HCT116 (cell line): ENCODE measurements at places on chromosomes 1 and 21.

DNA sequence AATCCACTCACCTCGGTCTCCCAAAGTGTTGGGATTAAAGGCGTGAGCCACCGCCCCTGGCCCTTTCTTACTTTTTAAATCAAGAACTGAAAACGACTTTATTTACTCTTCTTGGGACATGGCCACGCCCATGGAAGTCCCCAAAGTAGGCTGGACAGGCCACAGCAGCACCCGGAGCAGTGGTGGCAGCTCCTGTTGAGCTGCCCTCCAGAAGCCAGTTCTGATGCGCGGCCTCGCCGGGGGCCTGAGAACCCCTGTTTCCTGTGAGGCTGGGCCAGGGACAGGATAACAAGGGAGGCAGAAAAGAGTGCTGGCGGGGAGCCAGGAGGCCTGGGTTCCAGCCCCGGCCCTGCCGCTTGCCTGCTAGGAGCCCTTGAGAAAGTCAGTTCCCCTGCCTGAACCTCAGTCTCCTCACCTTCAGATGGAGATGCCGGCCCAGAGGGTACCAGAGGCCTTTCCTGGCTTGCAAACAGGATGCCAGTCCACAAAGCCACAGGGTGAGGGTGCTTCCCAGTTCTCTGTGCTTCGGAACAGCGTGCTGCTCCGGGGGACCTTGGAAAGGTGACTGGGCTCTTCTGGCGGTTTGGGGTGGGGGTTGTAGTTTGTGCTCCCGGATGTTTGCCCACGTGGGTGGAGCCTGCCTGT is 59.4 kb downstream of the RUNX3 start:
- DNase-seq, result no peak

GRCh38 chr1:107829036-107829770 is 135.8 kb downstream of the VAV3 start:
- no peak for DNase-seq

DNA sequence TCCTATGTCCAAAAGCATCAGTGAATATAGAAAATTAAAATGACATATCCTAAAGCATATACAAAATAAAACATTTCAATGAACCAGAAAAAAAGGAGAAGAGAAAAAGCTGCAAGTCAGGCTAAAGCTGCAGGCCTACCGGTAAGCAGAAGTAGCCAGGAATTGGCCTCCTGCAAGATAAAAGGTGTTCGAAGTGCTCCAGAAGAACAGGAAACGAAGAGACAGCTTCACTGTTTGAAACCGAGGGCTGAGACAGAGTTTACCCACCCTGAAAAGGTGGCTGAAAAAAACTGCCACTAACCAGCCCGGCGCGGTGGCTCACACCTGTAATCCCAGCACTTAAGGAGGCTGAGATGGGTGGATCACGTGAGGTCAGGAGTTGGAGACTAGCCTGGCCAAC is 37.4 kb downstream of the NSL1 start:
- no peak for DNase-seq

GRCh38 chr21:26777166-26777565 is 68.0 kb downstream of the ADAMTS1 start:
- DNase-seq, result no peak

DNA sequence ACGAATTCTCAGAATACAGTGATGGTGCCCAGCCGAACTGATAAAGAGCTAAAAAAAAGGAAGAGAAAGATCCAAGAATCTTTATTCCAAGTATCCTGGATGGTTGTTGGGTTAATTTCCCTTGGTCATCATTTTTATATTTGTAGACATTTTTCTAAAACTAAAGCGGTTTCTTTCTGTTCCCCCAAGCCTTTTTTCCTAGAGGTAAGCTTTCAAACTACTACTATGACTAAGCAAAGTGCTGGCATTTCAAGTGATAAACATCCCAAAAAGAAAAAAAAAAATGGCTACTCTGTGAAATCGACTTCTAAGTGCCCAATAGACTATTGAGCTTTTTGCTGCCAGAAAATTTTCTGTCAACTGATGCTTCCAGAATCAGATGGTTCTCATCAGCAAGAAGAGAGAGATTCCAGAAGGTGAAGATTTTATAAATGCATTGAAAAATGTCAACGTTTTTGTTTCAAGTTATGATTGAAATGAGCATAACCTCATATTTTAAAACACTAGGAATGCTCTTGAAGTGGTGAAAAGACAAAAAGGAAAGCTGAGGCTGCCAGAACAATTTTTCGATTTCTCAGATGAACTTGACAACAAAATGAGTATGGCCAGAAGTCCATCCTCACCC is 96.1 kb upstream of the ZC3H11B start:
- DNase-seq, result no peak

DNA sequence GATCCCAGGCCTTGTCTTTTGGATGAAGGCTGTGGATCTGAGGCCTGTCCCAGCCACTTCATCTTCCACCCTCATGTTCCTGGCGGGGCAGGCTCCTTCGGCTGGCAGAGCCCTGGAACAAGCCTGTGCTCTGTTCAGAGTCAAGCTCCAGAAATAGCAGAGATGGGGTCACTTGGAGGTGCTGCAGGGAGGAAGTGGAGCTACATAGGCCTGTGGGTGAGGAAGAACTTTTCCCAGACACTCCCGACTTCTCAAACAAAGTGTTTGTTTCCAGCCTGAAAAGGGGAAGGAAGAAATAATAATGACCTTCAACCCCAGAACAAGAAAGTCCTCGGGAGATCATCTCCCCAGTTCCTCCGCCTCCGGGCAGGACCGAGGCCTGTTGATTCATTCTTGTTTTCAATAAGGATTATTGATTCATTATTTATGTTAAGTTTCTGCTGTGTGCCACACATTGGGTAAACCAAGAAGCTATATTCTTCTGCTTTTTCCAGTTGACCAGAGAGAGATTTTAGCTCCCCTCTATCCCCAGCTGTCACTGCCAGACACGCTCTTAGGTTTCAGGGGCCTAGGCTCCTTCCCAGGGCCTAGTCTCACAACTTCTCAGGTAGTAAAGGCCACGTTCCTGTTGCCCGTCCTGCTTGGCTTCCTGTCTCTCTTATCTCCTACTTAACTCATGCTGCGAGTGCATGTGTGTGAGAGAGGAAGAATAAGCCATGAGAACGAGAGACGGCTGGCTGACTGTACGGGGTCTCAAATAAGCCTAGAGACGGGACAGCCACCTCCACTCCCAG is 16.9 kb downstream of the IKBKE start:
- no peak for DNase-seq

- DNase-seq, result no peak
Observed at GRCh38 chr1:93708734-93709481, 27.3 kb upstream of the BCAR3 start.

DNA sequence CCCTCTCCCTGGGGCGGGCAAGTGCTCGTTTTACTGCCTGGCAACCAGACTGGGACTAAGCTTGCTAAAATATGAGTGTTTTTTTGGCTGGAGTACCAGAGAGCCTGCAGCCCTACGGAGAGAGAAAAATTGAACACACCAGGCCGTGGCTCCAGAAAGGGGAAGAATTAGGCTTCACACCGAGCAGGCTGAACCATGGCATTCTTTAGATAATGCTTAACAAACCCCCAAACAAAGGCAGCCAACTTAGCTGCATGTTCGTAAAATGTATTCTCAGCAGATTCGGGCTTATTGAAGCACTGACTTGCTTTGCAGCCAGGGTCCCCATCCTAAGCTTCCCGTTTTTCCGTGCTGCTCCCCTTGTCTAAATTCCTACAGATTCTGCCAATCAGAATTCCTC is 76.6 kb downstream of the LMX1A start:
- no peak for DNase-seq

DNA sequence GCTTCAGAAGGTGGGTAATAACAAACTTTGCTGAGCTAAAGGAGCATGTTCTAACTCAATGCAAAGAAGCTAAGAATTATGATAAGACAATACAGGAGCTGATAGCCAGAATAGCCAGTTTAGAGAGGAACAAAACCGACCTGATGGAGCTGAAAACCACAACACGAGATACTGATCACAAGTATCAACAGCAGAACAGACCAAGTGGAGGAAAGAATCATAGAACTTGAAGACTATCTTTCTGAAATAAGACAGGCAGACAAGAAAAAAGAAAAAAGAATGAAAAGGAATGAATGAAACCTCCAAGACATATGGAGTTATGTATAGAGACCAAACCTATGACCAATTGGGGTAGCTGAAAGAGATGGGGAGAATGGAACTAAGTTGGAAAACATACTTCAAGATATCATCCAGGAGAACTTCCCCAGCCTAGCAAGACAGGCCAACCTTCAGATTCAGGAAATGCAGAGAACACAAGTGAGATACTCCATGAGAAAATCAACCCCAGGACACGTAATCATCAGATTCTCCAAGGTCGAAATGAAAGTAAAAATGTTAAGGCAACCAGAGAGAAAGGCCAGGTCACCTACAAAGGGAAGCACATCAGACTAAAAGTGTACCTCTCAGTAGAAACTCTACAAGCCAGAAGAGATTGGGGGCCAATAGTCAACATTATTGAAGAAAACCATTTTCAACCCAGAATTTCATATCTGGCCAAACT is 20.5 kb downstream of the CD84 start:
- no peak for DNase-seq
